ENCODE measurements at places on chromosomes 3 and 15.

DNA sequence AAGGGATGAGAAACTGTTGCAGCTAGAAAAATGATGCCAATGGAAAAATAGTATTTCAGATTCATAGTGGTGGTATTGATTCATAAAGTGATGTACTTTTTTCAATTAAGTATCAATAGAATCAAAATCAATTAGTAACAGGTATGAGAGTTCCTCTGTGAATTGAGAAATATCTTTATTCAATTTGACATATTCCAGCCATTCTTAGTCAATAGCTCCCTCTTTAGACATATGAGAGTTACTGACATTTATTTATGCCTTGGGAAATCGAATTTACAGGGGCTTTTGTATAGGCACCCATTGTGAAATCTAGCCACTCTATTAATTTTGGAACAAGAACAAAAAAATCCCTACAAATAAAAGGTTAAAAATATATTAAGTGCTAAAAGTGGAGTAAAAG lies 386.9 kb upstream of the CNTN3 start:
- peak; percentile 0 for DNase-seq

DNA sequence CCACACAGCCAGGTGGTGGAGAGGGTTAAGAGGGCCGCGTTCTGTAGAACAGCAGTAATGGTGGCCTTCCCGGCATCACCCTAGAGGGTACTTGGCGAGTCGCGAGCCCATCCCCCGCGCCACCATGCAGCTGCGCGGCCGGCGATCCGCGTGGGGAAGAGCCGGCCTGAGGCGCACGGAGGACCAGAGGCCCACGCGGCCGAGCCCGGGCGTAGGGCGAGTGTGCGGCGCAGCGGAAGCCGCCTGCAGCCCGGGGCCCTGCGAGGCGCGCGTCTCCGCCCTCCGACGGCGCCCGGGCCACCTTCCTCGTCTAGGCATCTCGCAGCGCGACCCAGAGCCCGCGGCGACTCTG lies 423 bp downstream of the TKT start:
- DNase-seq: no peak

DNA sequence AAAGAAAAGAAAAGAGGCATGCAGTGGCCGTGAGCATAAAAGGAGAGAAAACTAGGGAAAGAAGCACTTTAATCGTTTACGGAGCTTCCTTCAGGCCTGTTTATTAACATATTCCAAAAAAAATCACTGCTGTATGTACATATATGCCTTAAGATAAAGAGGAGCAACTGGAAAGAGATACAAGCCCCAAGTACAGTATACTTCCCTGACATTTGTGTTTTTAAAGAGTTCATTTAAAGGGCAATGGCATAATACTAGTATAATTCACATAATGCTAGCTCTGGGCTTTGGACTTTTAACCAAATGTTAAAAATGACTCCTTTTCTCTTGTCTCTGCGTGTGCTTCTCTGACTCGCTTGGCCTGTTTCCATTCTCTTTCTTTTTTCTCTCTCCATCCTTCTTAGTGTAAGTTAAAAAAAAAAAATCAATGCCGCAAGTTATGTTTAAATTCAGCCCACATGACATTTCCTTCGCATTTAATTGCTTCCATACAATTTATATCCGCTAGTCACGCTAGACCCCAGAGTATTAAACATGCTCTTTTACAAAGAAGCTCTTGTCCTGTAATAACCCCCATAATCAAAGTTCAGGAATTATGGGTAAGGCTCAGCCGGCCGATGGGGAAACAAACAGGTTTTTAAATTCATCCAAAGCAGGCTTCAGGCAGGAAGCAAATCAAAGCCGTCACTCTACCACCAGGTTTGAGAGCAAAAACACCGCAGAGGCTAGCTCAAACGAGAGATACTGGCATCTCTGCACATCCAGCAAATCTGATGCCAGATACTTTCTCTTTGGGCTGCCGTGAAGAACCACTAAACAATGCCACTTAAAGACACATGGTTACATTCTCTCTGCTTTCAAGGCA lies 19.4 kb downstream of the WWTR1 start:
- no peak for DNase-seq

DNA sequence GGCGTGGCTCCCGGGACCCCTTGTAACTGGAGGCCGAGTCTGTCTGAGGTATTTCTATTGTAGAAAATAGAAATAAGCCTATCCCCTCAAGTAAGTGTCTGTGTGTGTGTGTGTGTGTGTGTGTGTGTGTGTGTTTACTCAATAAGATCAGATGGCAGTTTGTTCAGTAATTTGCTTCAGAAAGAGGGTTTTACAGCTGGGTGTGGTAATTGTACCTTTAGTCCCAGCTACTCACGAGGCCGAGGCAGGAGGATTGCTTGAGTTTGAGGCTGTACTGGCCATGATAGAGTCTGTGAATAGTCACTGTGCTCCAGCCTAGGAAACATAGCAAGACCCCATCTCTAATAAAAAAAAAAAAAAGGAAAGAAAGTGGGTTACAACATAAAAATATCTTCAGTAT lies 8.7 kb downstream of the SPINT1 start:
- DNase-seq: no peak

- DNase-seq: no peak
Measured at GRCh38 chr15:88394553-88395145, 72.5 kb downstream of the MRPL46 start.

DNA sequence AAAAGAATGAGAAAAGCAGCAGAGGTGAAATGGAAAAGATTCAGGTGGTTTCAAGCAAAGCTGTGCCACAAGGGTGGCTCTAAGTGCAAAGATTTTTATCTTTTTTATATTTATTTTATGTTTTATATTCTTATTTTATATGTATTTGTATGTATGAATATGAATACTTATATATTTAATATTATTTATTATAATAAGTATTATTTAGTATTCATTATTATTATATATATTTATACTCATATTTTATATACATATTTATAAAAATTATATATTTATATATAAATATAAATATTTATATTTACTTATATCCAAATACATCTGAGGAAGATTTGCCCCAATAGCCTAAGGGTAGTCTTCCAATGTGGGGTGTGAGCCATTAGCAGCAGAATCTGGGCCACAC lies 1002.0 kb downstream of the CADM2 start:
- DNase-seq: no peak

DNA sequence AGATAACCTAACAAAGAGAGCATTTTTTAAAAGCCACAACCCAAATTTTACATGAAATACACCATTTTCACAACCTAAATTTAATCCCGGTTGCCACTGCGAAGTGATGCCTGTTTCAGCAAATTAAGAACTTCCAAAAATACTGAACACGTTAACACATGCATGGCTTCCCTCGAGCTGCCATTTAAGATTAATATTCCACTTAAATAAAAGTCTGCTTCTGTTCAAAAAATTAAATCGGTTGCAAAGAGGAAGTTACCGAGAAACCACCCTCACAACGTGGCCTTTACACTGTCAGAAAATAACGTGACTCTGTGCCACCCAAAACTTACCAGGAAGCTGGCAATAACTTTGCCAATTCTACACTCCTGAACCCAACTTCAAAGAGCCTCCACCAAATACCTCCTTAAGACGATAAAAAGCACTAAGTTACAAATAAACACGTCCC lies 1.2 kb downstream of the TBL1XR1 start:
- peak; percentile 51 for DNase-seq

GRCh38 chr3:16608816-16609215 lies 3.6 kb upstream of the DAZL start:
- DNase-seq: no peak

GRCh38 chr3:23762759-23763477 lies 42.8 kb upstream of the UBE2E1 start:
- DNase-seq: no peak

GRCh38 chr3:146339349-146339748 lies 88.4 kb upstream of the PLSCR4 start:
- no peak for DNase-seq

GRCh38 chr3:136634821-136635220 lies 117.4 kb downstream of the STAG1 start:
- DNase-seq: no peak

GRCh38 chr15:57439128-57440027 lies 63.1 kb downstream of the CGNL1 start:
- DNase-seq: no peak

DNA sequence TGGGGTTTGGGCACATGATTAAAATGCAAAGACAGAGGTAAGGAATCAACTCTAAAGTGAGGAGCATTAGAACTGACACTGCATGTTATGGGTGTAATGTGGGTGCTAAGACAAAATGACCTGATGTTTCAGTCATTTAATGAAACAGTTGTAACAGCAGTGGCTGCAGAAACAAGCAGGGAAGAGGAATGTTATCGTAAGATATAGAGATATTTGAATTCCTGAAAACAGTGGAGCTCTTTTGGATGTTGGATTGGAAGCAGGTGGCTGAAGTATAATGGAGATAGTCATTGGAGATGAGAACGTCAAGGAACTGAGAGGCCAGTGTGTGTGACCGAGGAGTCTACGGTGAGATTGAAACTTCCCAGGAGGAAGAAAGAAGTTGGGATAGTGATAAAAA lies 1065.2 kb downstream of the ZPLD1 start:
- no peak for DNase-seq

DNA sequence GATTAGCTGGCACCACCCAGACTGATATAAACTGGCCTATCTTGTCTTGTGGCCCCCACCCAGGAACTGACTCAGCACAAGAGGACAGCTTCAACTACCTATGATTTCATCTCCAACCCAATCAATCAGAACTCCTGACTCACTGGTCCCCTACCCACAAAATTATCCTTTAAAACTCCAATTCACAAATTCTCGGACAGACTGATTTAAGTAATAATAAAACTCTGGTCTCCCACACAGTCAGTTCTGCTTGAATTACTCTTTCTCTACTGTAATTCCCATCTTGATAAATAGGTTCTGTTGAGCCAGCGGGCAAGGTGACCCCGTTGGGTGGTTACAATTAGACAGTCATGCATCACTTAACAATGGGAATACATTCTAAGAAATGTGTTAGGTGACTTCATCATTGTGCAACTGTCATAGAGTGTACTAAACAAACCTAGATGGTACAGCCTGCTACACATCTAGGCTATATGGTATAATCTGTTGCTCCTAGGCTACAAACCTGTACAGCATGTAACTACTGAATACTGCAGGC lies 48.1 kb upstream of the MAP4 start:
- no peak for DNase-seq

DNA sequence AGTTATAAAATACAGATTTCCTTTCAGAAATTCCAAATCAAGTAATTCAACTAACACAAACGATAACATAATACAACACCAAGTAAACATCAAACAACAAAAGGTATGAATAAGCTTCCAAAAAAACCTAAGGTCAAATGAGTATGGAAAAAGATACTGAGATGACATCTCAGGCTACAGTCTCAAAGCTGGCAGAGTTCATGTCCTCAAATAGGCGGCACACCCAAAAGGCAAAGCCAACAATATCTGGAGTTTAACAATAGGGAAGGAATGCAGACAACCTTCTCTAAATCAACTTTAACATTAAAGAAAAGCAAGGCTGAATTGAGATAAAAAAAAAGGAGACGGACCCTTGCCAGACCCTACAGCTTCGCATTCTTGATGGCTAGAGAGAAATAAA lies 346.6 kb downstream of the RSL24D1 start:
- DNase-seq: no peak

- DNase-seq: no peak
Measured at GRCh38 chr3:8279476-8279875, 222.1 kb upstream of the LMCD1 start.

DNA sequence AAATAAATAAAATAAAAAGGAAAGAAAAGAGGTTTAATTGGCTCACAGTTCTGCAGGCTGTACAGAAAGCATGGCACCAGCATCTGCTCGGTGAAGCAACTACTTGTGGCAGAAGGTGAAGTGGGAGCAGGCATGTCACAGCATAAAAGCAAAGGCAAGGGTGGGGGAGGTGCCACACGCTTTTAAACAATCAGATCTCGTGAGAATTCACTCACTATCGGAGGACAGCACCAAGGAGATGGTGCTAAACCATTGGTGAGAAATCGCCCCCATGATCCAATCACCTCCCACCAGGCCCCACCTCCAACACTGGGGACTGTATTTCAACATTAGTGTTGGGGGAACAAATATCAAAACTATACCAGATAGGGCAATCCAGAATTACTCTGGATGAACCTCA lies 15.3 kb downstream of the SCG3 start:
- DNase-seq: peak; percentile 78

DNA sequence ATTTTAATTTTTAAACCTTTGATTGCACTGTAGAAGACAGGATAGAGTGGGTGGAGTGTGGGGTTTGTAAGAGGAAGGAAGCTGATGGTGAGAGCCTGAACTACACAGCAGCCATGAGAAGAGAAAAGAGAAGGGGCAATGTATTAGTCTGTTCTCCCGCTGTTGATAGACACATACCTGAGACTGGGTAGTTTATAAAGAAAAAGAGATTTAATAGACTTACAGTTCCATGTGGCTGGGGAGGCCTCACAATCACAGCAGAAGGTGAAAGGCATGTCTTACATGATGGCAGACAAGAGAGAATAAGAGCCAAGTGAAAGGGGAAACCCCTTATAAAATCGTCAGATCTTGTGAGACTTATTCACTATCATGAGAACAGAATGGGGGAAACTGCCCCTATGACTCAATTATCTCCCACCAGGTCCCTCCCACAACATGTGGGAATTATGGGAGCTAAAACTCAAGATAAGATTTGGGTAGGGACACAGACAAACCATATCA lies 37.3 kb downstream of the STARD5 start:
- DNase-seq: no peak

DNA sequence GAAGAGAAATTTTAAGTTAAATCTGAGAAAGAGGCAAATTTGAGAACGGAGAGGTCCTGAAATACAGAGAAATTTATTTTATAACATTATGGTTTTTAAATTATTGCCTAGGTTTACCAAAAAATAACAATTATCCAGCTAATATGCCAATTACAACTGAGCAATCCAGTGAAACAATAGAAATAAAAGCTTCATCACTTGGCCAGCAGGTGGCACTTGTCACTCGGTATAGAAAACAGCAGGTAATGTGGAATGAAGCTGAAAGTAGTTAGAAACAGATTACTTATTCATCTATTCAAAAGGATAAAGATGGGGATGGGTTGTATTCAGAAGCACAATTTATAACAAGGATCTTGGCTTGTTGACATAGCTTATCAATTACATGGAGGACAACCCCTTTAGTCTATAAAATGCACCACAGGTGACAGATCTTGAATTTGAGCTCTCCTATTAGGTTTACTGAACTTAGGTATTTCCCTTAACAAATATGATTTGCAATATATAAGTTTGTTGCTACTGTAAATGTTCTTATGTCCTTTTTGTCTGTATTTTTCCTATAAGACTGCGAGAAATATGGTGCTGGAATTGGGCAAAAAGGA lies 70.1 kb upstream of the GUCA1C start:
- DNase-seq: peak; percentile 66

- DNase-seq: no peak
Measured at GRCh38 chr15:85598718-85599398, 195.9 kb downstream of the KLHL25 start.

DNA sequence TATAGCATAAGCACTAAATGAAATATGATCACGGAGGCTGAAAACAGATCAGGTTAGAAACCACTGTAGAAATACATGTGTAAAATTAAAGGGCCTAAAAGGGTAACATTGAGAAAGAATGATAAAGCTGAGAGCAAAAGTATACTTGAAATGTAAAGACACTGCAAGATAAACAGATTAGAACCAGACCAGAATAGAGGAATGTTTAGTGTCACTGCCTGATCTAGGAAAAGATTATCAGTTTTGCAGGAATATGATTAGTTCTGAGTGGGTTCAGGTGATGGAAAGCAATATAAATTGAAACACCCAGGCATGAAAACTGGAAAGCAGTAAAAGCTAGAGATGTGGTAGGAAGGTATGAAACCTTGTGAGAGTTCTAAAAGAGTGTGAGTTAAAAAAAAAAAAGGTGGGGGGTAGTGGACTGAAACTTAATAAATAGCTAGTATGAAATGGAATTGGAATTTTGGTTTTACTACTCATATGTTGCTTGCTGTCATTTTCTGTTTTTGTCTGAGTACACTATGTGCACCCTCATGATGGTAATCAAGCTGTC lies 16.0 kb upstream of the C3orf38 start:
- DNase-seq: no peak
